Activated gamma-delta T cell treated with anti-CD3 and anti-CD28 coated beads, Interleukin-2, amount 50 U/mL, for 16 hours (primary cell): ENCODE measurements at places on chromosomes 2 and 18.

DNA sequence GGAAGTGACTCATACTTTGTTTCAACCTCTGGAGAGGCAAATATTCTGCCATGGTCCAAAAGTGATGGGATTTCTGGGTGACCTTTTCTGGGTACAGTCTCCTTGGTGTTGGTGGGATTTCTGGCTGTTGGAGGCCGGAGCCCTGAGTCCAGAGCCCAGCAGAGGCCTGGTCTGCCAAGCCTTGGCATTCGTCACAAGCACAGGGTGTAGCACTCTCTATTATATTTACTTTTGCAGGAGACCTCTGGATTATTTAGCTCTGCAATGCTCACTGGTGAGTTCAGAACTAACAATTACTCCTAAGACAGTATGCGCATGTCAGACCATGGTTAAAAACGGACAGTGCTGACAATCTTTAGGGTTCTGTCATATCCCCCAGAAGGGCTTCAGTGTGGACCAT, 201.6 kb upstream of the TWIST2 start:
- DNase-seq: no peak

DNA sequence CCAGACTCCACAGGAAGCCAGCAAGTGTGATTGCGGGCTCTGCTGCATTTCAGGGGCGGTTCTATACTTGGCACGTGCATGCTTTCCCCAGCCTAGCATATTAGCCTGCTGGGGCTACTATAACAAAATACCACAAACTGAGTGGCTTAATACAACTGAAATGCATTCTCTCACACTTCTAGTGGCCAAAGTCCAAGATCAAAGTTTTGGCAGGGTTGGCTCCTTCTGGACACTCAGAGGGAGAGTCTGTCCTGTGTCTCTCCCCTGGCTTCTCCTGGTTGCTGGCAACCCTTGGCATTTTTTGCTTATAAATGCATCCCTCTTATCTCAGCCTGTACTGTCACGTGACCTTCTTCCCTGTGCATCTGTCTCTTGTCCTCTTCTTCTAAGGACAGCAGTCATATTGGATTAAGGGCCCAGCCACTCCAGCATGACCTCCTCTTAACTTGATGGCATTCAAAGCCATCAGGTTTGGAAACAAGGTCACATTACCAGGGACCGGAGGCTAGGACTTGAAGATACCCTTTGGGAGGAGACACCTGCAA, 138.7 kb downstream of the RNF152 start:
- no peak for DNase-seq

DNA sequence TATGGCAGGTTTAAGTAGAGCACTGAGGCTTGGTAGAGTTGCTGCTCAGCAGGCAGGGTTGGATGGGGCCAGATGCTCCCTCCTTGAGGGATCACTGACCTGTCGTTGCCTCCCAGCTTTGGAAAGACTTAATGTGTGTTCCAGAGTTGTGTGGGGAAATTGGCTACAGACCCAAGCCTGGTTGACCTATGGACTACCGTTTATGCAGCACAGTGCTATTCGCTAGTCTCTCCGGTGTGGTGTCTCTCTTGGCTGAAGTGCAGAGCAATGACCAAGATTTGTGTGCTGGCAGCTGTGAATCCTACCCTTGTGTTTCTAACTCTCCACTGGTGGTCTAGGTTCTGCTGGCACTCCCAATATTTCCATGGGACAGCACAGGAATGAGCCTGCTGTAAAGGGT, 29.8 kb upstream of the SLC4A10 start:
- no peak for DNase-seq

GRCh38 chr2:85751627-85752026, 2.2 kb upstream of the ATOH8 start:
- no peak for DNase-seq

- DNase-seq: no peak
Measured at GRCh38 chr2:217521820-217522219, 481.0 kb downstream of the TNS1 start.

- DNase-seq: no peak
Measured at GRCh38 chr2:20649576-20649975, 1.3 kb downstream of the HS1BP3 start.

DNA sequence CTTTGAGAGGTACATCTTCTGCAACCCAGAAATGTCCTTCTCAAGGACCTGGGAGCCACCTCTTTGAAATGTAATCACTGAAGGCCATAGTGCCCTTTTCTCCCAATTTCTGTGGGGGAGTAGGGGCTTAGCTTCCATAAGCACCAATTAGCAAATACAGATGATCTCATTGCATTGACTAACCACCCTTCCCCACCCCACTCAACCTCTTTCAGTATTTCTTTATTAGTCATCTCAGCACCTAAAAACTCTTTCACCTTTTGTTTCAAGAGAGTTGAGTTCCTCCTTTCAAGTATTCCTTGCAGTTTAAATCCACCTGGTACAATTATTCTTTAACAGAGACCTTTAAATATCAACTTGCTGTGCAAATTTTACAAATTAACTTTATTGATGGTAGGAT, 1011.8 kb upstream of the CDH2 start:
- no peak for DNase-seq

DNA sequence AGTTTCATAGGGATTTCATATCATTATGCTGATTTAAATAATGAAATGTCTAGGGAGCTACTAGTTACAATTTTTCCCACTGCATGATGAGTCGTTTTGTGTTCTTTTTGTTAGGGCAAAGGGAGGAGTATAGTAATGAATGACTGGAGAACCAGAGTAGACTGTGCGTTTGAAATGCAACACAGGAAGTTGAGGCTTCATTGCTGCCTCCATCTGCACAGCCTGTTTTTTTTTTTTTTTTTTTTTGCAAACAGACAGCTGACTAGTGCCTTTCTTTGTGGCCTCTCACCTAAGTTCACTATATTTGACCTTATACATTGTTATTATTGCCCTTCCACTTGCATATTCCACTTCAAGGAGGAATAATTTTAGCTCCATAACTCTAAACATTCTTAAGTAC, 286.7 kb upstream of the LRRTM1 start:
- no peak for DNase-seq

GRCh38 chr18:70310560-70311320, 21.9 kb downstream of the SOCS6 start:
- no peak for DNase-seq

DNA sequence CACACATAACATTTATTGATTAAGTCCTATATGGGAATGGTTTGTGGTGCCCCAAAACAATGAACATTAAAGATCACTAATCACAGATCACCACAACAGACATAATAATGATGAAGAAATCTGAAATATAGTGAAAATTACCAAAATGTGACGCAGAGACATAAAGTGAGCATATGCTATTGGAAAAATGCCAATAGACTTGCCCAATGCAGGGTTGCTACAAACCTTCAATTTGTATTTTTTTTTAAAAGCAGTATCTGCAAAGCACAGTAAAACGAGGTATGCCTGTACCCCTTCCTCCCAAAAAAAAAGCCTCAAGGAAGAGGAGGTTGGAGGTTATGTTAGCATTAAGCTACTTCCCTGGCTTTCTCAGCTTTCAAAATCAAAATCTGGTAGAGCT, 131.1 kb downstream of the RBMS1 start:
- no peak for DNase-seq

GRCh38 chr2:69104261-69104660, 91.3 kb downstream of the ANTXR1 start:
- DNase-seq: no peak

GRCh38 chr18:13877157-13877556, 38.2 kb downstream of the MC2R start:
- no peak for DNase-seq
